ENCODE measurements at places on chromosomes 12 and 14.

GRCh38 chr12:6896846-6897435 lies 7.7 kb upstream of the LRRC23 start:
- DNase-seq = no peak

GRCh38 chr12:70706611-70707010 lies 69.4 kb upstream of the PTPRB start:
- no peak for DNase-seq

- DNase-seq = no peak
Observed at GRCh38 chr12:9808504-9808903, 18.8 kb upstream of the KLRF1 start.

- no peak for DNase-seq
Observed at GRCh38 chr12:4277205-4277543, 3.6 kb downstream of the CCND2 start.

GRCh38 chr14:35255711-35256110 lies 36.5 kb upstream of the PSMA6 start:
- no peak for DNase-seq

- DNase-seq = no peak
Observed at GRCh38 chr12:129901254-129901653, 2.6 kb downstream of the TMEM132D start.

GRCh38 chr12:1619587-1619986 lies 9.4 kb upstream of the WNT5B start:
- no peak for DNase-seq

GRCh38 chr14:87434011-87434410 lies 559.0 kb downstream of the GALC start:
- no peak for DNase-seq

All from NCI-H345 (cell line).